Liver (tissue), 10 donors: ENCODE measurements at places on chromosomes 2 and 18. TPM values are rescaled to one million over a fixed set of nuclear protein-coding genes. Genes with fewer than 3 reads are reported as not detected.
A peak's percentile ranks its signal among the peaks of the same experiment; 100 is the strongest.

Gene INPP5D
- 4.2 TPM for polyA plus RNA-seq

Gene NEU4
- 58.4 TPM for polyA plus RNA-seq

Gene MAL
- not detected for polyA plus RNA-seq

Gene MROH2A
- polyA plus RNA-seq = 0.28 TPM

Gene CCDC148
- 0.02 TPM for polyA plus RNA-seq

DNA sequence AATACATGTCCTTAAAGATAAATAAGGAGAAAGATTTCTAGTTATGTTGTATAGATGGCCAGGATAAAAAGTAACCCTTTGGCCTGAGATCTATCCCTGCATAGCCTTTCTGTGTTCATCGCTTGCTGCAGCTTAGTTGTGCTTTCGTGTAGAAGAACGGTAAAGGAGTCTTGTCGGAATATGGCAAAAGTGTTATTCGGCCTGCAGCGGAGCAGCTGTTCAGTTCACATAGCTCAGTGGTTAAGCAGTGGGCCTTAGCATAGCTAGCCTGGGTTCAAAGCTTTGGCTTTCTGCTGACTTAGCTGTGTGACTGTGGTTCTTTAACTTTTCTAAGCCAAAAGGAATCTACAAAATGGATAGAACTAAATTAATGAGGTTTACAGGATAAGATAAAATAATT is 55.4 kb downstream of the MALT1 start:
- no peak for DNase-seq

DNA sequence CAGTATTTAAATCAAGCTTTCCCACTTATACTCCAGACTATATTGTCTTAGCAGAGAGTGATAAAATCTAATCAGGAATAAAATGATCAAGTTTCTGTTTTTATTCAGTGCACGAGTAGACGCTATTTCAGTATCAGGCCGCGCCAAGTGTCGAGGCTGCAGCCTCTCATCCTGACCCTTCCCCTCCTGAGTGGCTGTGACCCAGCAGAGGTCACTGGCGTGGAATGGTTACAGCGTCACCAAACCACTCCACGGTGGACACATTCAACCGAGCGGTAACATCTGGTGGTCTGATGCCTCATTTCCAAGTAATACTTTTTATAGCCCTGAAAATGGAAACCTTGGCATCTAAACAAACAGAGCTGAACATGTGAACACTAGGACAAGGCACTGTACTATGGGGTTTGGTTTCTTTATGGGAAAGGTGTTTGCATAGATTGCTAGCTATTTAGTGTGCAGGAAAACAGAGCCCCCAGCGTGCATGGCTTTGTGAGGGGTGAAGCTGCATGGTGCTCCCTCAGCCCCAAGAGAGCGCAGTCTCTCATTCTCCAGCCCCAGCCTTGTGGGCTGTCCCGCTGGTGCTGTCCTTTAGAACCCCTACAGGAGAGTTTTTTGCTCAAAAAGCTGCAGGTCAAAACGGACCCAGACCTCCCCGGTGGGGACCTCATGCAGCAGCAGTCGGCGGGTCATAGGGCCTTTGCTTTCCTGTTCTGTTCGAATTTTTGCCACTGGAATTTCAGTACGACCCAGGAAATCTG is 28.4 kb downstream of the FAM228A start:
- DNase-seq = no peak

- DNase-seq = no peak
These were observed 19.3 kb downstream of the PPP4R1 start for GRCh38 chr18:9594823-9595596.

- DNase-seq = no peak
These were observed 4.1 kb downstream of the CYTIP start for GRCh38 chr2:157439824-157440186.

DNA sequence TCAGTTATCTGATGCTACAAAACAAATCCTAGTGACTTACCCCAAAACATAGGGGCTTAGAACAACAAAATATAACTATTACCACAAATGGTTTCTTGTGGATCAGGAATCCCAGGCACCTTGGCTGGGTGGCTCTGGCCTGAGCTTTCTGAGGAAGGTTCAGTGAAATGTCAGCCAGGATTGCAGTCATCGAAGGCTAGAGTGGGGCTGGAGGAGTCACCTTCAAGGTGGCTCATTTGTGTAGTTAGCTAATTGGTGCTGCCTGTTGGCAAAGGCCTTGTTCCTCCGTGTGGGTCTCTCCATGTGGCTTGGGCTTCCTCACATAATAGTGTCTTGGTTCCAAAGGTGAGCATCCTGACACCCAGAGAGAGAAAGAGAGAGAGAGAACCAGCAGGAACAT is 57.4 kb downstream of the COPS8 start:
- DNase-seq = peak; percentile 4

DNA sequence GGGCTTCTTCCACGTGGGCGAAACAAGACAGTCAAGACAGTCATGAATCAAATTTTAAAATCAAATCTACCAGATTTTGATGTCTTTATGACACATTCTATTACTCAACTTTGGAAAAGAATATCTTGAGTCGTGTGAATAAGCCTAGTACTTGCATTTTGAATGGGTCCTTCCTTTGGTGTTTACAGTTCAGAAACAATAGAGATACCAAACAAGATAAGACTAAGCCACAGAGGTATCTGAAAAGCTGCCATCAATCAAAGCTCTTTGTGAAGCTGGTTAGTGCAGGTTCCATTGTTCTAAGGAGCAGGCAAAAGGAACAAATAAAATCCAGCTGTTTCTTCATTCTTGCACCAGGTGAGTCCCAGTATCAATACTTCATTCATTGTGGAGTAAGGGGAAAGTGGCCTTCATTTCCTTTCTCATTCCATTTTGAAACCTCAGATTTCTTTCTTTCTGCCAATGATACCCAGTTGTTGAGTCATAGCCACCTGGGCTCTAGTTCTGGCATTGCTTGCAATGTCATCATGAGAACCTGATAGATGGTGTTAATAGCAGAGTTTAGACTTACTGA is 151.7 kb upstream of the L3MBTL4 start:
- no peak for DNase-seq

GRCh38 chr18:57793302-57793986 is 9.7 kb downstream of the ATP8B1 start:
- DNase-seq = no peak

- no peak for DNase-seq
These were observed 62.1 kb downstream of the EMILIN2 start for GRCh38 chr18:2908946-2909335.

DNA sequence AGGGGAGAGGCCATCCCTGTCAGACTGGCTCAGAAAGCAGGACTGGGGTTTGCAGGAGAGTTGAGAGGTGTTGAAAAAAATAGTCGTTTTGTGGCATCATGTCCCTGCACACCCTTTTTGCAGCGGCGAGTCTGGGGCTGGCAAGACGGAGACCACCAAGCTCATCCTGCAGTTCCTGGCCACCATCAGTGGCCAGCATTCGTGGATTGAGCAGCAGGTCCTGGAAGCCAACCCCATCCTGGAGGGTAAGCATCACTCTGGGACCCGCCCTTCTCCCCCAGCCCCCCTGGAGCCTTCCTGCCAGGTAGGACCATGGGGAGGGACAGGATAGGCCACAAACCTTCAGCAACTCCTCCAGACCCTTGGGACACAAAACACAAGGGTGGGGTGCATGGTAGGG is 34.2 kb downstream of the MYO7B start:
- DNase-seq = no peak

GRCh38 chr2:10080536-10081304 is 509 bp upstream of the CYS1 start:
- DNase-seq = no peak

GRCh38 chr2:102971701-102972100 is 209.9 kb downstream of the TMEM182 start:
- no peak for DNase-seq

- peak; percentile 12 for DNase-seq
These were observed 20.1 kb downstream of the CAPN13 start for GRCh38 chr2:30786923-30787685.

DNA sequence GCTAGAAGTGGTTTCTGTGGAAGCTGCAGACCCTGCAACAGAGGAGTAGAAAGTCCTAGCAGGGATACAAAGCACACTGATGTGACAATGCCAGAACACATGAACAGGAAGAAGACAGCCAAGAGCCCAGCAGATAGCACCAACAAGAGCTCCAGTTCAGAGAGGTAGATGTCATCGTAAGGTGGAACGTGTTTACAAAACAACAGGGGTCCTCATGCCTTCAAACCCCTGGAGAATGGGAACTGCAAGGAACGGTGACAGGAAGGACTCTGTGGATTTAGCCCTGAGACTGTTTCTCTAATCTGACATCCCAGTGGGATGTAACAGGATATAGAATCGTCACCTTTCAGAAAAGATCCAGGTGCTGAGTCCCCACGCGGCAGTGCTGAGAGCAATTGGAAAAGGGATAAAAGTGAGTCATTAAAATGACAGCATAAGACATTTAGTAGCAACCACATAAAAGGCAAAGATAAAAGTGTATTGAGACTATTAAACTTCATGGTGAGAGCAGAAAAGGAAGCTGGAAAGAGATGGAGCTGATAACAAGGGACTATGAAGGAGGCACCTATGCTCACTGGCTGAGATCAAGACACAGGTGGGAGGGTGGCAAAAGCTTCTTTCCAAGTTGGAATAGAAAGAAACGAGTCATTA is 195.2 kb downstream of the FBXO15 start:
- no peak for DNase-seq

DNA sequence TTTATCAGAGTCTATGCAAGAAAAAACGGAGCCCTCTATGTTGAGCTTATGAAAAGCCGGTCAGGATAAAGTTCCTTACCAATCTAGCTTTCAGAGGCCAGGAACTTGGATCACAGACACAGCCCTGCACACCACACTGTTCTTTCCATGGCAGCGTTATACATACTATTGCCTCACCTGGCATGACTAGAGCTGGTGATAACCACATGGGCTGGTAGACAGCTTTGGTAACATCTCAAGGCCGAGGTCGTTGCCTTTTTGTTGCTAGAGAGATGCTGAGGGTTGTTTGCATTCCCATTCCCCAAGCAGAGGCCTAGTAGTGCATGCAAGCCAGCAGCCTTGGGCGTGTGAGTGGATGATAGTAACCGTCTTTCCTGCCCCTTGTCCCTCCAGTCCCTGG is 78.0 kb downstream of the ITGB1BP1 start:
- DNase-seq = no peak

DNA sequence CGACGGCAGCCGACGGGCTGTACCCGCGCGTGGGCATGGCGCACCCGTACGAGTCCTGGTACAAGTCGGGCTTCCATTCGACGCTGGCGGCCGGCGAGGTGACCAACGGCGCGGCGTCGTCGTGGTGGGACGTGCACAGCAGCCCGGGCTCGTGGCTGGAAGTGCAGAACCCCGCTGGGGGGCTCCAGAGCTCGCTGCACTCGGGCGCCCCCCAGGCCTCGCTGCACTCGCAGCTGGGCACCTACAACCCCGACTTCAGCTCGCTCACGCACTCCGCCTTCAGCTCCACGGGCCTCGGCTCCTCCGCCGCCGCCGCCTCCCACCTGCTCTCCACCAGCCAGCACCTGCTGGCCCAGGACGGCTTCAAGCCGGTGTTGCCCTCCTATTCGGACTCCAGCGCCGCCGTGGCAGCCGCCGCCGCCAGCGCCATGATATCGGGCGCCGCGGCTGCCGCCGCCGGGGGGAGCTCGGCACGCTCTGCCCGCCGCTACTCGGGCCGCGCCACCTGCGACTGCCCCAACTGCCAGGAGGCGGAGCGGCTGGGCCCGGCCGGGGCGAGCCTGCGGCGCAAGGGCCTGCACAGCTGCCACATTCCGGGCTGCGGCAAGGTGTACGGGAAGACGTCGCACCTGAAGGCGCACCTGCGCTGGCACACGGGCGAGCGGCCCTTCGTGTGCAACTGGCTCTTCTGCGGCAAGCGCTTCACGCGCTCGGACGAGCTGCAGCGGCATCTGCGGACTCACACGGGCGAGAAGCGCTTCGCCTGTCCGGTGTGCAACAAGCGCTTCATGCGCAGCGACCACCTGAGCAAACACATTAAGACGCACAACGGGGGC is 2.0 kb downstream of the SP9 start:
- DNase-seq = peak; percentile 47

- no peak for DNase-seq
These were observed 36.0 kb upstream of the DYNC2LI1 start for GRCh38 chr2:43737855-43738254.

DNA sequence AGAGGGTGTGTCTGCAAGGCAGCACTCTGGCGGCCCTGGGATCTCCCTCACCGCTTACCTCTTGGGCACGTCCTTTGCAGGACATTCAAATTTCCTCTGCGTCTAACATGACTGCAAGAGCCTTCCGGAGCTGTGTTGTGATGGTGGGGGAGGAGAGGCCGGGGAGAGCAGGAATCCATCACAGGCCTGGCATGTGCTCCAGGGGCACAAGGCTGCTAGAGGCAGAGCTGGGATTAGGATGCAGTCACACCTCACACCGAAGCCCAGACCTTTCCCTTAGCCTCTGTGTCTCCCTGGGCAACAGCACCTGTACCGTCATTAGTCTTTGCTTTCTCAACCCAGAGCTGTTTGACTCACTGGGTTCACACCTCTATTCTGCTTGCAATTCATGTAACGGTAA is 111.3 kb downstream of the CMPK2 start:
- DNase-seq = no peak

DNA sequence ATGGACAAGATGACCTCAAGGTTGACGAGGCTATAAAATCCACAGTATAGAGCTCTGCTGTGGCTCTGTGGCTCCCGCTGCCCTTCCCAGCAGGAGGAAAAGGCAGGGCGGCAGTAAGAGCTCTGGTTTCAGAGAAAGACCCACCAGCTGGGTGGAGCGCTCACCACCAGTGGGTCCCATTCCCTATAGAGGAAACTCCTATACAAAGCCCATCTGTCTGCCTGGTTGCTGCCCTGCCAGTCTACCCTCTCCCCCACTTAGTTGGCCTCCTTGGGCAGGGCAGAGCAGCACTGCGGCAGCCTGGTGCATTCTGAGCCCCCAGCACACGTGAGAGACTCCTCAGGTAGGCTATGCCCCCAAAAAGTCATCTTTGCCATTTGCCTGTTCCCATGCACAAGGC is 26.5 kb downstream of the TNS1 start:
- no peak for DNase-seq

GRCh38 chr2:62570861-62571698 is 65.1 kb upstream of the TMEM17 start:
- DNase-seq = peak; percentile 36

DNA sequence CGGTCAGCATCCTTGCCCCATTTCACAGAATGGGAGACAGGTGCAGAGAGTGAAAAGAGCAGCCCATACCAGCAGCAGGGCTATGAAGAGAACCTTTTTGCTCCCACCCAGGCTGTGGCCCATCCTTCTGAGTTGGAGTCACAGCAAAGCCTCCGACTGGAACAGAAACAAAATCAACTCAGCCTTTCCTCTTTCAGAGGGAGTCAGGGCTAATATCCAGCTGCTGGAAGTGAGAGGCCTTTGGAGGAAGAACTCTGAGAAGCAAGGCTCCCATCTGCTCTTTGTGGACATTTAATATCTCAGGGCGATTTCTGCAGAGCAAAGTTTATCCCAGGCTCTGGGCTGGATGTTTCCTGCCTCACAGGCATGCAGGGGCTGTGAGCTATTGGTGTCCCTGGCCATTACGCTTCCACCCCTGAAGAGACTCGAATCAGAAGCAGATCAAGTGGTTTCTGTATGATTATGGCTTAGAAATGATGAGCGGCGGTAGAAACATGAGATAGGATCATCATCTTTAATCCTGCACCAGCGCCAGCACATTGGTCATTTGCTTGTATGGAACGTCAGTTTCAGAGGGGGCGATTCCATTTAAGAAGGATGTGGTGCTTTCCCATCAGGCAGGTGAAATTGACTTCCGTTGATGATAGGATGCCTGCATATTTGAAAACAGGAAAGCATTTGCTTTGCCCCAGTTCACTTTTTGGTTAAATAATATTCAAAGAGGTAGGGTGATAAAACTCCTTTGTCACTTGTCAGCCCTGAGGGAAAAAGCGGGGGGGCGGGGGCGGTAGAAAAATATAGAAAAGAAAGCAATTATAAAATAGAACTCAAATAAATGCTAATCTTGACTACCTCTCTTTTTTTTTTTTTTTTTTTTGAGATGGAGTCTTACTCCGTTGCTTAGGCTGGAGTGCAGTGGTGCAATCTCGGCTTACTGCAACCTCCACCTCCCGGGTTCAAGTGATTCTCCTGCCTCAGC is 152.4 kb downstream of the LRRC30 start:
- DNase-seq = no peak
